ENCODE measurements at places on chromosomes 4 and X. TPM values are rescaled to one million over a fixed set of nuclear protein-coding genes. Genes with fewer than 3 reads are reported as not detected.

Gene ODAPH
- total RNA-seq, result not detected

DNA sequence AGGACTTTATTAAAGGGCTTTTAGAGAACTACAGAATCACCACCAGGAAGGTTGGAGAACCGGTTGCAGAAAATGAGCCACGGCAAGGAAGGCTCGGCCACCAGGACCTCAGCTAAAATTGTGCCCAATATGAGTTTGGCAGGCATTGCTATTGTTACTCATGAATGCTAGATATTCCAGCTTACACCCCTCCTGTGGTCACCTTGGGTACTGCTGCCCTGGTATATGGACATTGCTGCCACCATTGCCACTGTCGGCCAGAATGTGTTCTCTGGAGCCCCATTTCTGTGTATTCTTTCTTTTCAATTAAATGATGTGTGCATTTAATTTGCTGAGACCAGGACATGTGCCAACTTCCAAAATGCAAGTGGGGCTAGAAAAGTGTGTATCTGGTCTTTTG is 626.7 kb upstream of the BOD1L1 start:
- DNase-seq, result peak; percentile 20

GRCh38 chr4:177287255-177287654 is 22.4 kb upstream of the NEIL3 start:
- no peak for DNase-seq

GRCh38 chr4:8132947-8133705 is 25.5 kb downstream of the ABLIM2 start:
- DNase-seq, result no peak

DNA sequence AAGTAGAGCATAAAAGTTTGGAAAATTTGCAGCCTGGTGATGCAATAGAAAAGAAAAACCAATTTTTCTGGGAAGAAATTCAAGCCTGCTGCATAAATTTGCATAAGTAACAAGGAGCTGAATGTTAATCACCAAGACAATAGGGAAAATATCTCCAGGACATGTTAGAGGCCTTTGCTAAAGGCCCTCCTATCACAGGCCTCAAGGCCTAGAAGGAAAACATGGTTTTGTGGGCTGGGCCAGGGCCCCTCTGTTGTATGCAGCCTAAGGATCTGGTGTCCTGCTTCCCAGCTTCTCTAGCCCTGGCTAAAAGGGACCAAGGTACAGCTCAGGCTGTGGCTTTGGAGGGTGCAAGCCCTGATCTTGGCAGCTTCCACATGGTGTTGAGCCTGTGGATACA is 6.2 kb upstream of the RTL3 start:
- no peak for DNase-seq

DNA sequence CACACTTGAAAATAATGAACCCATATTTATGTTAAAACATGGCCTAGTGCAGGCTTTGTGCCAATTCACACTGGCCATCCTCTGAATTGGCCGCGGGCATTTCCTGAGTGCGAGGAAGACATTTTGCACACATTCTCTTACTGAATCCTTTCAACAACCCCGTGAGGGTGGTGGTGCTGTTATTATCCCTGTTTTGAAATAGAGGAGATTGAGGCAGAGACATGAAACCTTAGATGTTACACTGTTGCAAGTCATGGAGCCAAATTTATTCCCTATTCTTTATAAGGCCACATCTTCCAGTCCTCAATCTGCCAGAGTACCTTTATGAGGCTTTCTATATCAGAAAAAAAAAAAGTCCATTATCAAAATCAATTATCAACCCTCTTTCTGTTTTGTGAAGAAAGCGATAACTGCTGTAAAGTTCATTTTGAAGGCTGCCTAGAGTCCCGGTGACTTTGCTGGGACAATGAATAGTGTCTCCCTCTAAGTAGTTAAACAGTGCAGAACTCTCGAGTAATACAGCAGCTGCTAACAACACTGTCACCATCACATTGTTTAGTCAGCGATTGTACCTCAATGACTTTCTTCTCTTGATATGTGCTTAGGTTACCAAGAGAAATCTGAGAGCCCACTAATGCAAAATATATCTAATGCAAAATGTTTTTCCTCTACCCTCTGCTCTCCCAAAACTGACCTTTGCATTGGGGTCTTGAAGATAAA is 242.3 kb upstream of the PPARGC1A start:
- no peak for DNase-seq

Gene FAM47A
- not detected for total RNA-seq

Gene TRAPPC11
- total RNA-seq, result 19.2 TPM
